ENCODE measurements at places on chromosomes 1 and 21.

GRCh38 chr1:67404212-67404620 is 26.0 kb downstream of the SERBP1 start:
- no peak for DNase-seq

DNA sequence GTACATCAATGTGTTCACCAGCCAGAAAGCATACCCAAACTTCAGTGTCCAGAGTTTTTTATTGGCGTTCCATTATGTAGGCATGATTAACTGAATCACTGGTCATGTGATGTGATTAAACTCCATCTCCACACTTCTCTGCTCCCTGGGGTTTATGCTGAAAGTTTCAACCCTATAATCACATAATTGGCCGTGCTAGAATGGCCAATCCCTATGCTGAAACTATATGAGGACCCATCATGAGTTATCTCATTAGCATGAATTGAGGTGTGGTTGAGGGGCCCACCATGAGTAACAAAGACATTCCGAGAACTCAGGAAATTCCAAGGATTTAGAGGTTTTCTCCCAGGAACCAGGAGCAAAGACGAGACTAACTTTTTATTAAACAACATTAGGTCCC is 31.8 kb upstream of the FBXO28 start:
- DNase-seq: no peak

GRCh38 chr1:156385534-156386031 is 16.6 kb downstream of the RHBG start:
- DNase-seq: peak; percentile 58

DNA sequence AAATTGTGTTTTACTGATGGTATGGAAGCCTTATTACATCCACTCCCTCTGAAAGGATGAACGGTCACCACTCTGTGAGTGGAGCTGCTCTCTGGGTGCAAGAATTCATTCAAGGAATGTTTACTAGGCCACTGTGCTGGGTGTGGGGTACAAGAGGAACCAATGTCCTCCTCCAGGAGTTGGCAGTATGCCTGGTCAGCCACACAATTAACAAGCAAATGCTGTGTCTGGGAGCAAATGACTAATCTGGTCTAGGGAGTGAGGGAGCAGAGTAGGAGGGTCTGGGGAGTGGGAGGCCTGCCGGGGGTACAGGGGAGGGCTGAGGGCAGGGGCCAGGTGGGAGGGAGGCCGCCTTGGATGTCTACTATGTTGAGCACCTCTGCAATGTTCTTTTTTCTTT is 27.2 kb upstream of the TDRD10 start:
- DNase-seq: no peak

GRCh38 chr1:240658312-240658960 is 46.5 kb upstream of the GREM2 start:
- DNase-seq: no peak

All from left ventricle myocardium superior (tissue), 1 donor.